ENCODE measurements at places on chromosomes 6 and 20.

DNA sequence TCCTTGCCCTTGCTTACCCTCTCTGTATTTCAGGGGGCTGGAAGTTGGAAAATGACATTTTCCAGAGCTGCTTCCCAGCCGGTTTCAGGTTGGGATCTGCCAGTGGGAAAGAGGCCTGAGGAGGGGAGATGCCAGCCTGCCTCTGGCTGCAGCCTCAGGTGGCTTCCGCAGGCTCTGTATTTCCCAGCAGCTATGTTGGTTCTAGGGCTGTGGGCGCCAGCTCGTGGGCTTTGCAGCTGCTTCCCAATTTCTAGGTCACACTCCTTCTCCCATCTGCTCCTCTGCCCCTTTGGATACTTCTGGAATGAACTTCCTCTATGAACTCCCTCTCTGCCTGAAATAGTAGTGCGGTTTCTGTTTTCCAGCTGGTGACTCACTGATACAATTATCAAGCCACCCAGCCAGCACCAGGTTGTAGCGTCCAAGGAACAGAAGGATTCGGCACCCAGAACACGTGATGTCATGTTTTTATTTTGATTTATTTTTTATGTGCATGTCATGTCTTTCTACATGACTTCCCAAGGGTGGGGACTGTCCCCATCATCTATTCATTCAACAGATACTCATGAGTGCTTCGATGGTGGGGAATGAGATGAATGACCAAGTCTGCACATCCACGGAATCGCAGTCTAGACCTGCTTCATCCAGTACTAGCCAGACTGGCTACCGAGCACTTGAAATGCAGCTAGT lies 38.0 kb downstream of the TGM2 start:
- no peak for DNase-seq

GRCh38 chr6:122719176-122719575 lies 60.3 kb upstream of the FABP7 start:
- no peak for DNase-seq

- DNase-seq: no peak
Measured at GRCh38 chr6:7640607-7641577, 50.9 kb downstream of the SNRNP48 start.

GRCh38 chr6:148001844-148002642 lies 340.6 kb upstream of the SASH1 start:
- no peak for DNase-seq

GRCh38 chr6:106692112-106692818 lies 62.9 kb downstream of the QRSL1 start:
- DNase-seq: peak; percentile 1

DNA sequence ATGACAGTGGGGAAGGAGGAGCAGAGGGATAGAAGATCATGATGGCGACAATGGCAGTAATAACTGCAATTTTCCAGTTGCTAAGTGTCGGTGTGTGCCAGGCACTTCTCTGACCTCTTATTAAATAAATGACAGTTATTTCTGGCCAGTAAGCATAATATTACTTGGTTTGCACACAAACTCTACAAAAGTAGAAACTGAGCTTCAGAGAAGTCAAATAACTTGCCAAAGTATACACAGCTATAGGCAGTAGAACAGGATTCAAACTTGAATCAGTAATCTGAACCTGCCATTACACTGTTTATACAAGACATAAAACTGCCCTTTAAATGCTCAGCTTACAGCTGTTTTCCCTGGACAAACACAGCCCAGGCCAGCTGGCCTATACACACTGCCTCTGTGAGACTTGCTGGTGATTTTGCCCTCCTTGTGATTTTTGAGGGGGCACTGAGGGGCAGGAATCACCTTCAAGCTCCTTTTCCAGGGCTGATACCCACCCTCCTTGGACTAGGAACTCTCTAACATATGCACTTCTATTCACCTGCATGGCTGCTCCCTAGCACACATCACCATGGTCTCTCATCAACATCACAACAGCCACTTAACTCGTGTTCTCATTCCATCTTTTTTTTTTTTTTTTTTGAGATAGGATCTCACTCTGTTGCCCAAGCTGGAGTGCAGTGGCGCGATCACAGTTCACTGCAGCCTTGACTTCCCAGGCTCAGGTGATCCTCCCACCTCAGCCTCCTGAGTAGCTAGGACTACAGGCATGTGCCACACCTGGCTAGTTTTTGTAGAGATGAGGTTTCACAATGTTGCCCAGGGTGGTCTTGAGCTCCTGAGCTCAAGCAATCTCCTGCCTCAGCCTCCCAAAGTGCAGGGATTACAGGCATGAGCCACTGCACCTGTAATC lies 63.6 kb downstream of the SLC23A2 start:
- DNase-seq: no peak

DNA sequence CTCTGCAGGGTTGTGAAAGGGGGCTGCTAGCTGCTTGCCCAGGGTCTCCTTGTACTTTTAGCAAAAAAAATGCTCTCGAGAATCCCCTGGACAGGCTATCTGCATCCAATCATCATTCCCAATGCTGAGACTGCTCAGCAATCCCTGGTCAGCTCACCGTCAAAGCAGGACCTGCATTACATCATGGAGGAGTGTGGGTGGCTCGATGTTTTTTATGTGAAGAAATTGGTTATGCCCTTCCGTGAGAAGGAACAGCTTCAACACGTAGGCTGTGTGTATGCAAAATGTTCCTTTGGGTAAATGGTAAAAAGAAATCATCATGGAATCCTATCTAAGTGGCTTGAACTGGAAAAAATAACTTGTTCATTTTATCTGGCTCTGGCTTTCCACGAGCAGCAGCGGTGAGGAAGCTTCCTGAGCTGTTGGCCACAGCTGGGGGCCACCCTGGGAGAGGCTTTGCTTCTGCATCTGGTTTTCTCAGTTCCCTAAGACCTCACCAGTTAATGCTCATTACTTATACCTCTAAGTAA lies 111.4 kb downstream of the FYN start:
- no peak for DNase-seq

DNA sequence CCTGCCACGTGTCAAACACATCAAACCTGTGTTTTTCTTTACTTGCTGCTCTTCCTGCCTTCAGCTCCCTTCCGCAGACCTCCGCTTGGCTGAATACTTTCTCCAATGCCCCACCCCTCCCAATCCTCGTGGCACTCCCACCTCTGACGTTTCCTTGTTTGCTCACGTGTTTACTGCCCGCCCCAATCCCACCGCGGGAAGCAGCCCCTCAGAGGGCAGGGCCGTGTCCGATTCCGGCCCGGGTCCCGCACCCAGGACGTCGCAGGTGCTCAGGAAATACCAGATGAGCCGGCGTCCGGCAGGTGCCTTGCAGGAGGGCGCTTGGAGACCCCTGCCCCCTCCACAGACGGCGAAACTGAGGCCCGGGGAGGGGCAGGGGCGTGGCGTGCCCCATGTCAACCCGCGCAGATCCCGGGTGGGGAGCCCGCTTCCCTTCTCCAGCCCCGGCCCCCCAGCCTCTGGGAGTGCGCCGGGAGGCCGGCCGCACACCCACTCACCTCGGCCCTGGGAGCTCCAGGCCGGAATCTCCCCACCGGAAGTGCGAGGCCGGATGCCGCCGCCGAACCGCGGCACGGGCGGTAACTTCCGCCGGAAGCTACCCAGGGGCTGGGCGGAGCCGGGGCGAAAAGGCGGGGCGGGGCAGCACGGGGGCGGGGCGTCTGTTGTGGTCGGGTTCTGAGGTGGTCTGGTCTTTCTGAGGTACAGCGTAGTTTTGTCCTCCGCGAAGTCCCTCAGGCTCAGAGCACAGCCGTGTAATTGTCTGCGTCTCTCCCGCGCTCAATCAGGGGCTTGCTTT lies 42.3 kb downstream of the ELMO2 start:
- DNase-seq: peak; percentile 89

DNA sequence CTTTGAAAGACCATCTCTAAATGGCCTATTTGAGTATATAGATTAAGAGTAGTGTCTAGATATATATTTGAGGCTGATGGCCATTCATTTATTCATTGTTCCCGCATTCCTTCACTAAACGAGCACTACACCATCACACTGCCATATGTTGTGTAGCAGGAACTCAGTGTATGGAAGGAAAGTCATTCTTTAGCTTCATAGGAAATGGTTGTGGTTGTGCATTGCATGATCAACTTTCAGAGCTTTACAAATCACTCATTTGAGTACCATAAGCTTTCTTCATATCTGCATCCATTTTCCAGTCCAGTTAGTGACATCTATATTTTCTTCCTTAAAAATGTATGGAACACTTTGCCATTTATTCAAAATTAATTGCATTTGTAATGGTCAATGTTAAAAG lies 97.9 kb downstream of the ARID1B start:
- no peak for DNase-seq
